ENCODE measurements at places on chromosomes 3 and 15.

DNA sequence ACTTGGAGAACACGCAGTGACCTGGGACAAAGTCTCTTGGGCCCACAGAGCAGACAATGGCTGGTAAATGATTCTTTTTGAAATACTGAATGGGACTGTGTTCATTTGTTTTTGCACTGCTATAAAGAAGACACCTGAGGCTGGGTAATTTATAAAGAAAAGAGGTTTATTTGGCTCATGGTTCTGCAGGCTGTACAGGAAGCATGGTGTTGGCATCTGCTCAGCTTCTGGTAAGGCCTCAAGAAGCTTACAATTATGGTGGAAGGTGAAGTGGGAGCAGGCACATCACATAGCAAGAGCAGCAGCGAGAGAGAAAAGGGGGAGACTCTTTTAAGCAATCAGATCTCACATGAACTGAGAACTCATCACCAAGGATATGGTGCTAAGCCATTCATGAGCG is 321.6 kb downstream of the THSD4 start:
- no peak for DNase-seq

GRCh38 chr15:68374168-68374745 is 57.7 kb downstream of the ITGA11 start:
- DNase-seq = no peak

- no peak for DNase-seq
These were observed 8.4 kb upstream of the DHX30 start for GRCh38 chr3:47794544-47794943.

DNA sequence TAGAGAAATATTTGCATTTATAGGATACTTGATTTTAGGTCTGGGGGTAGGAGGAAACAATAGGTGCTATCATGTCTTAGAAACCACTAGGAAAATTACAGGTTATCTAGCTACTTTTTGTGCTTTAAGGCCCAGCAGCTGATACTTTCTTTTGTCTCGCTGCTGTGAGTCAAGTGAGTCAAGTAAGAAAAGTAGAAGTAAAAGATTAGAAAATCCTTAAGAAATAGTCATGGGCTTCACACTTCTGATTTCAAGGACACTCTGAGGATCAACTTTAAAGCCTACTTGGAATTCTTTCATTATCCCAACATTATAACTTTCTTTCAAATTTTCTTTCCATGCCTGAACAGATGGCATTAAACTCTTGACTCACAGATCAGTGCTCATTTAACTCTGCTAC is 95.2 kb upstream of the RBMS3 start:
- peak; percentile 32 for DNase-seq

GRCh38 chr3:183085634-183086390 is 13.5 kb downstream of the MCCC1 start:
- peak; percentile 11 for DNase-seq

GRCh38 chr3:181881749-181882148 is 170.0 kb downstream of the SOX2 start:
- no peak for DNase-seq

DNA sequence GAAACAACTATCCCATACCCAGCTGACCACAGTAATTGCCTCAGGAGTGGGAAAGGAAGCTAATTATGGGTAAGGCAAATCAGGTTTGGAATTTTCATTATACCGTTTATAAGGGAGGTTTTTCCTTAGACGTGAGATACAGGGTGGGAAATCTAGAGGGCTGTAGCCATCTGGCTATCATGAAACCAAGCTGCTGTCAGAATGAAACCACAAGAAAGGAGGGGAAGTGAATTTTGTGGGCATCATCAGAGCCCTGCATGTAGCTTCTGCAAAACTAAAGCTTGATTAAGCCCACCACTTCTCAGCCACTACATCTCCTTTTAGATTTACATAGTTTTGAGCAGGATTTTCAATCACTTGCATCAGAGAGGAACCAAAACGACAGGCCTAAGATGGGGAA is 893.5 kb downstream of the TUSC7 start:
- no peak for DNase-seq
